Retina (tissue), 1 donor: ENCODE measurements at places on chromosomes 1 and 21.
A peak's percentile ranks its signal among the peaks of the same experiment; 100 is the strongest.

- no peak for DNase-seq
Observed at GRCh38 chr1:156703336-156703735, 2.0 kb downstream of the CRABP2 start.

DNA sequence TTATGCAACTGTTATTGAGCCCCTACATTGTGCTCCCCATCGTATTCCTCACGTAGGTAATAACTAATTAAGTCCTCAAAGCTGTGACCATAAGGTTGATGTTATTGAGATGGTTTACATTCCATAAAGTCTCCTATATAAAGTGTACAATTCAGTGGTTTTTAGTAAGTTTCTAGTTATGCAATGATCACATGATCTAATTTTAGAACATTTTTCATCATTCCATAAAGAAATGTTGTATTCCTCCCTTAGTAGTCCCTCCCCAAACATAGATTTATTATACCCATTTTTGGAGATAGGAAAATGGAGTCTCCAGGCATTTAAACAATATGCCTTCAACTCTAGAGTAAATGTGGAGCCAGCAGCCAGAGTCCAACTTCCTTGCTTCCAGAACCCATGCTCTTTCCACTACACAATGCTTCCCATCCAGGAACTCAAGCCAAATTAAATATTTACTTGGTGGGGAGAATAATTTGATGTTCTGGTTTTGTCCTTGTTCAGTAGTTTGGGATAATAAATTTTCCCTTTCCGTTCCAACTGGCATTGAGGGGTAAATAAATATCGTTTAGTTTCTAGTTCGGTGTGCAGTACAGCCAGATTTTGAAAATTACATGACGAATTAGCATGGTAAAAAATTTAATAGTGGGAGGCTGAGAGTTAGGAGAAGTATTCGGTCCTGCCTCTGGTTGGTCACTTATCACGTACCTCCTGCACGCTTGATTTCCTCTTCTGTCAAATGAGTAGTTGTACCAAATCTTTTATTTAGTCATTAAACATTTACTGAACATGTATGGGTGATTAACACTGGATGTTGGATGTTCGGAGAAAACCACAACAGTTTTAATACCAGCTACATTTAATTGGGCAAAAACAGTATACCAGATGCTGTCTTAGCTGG is 66.3 kb downstream of the CACHD1 start:
- no peak for DNase-seq

DNA sequence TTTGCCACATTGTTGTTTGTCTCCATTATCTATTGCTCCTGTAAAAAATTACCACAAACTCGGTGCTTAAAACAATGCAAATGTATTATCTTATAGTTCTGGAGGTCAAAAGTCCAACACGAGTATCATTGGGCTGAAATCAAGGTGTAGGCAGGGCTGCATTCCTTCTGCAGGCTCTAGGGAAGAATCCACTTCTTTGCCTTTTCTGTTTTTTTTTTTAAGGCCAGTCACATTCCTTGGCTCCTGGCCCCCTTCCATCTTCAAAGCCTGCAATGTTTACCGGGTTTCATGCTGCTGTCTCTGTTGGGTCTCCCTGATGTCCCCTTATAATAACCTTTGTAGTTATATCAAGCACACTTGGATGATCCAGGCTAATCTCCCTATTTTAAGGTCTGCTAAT is 212.7 kb downstream of the PTBP2 start:
- DNase-seq, result no peak

DNA sequence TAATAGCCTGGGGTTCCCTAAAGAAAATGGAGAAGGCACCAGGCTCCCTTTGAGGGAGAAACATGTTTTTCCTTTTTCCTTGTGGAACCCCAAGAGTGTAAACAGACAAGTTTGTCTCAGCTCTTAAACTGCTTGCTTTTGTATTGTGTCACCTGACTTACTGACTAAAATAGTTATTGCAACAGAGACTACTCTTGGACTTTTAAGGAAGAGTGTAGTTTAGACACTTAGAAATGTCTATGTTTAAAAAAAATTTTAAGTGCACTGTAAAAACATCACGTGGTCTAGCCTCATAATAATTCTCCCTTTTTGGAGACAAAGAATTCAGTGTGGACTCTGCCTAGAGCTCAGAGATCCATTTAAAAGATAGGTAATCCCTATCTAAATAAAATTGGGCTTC is 141.1 kb downstream of the TRIM33 start:
- DNase-seq, result no peak

DNA sequence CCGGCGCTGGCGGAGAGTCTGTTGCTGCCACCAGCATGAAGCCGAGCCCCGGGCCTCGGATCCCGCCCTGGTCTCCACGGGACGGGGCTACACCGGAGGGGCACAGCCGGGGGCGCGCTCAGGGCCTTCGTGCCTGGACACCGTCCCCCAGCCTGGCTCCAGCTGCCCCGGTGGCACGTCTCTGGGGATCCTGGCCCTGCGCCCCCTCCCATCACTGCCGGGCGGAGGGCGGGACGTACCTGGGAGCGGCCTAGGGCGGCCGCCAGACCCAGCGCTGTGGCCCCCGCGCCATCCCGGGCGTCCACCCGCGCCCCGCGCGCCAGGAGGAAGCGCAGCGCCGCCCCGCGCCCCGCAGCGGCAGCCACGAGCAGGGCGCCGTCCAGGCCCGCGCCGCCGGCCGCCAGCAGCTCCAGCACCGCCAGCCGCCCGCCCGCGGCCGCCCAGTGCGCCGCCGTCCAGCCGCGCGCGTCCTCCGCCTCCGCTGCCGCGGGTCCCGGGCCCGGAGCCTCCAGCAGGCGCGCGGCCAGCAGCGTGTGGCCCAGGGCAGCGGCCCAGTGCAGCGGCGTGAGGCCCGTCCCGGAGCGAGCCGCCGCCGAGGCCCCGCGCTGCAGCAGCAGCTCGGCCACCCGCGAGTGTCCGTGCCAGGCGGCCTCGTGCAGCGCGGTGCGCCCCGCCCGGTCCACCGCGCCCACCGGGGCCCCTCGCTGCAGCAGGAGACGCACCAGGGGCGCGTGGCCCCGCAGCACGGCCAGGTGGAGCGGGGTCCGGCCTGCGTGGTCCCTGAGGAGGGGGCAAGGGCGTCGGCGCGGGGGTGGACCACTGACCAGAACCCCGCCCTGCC is 1.0 kb downstream of the ANKRD65 start:
- DNase-seq, result peak; percentile 54

GRCh38 chr1:31736675-31737074 is 27.5 kb downstream of the ADGRB2 start:
- no peak for DNase-seq

- DNase-seq, result no peak
Observed at GRCh38 chr1:64363616-64364015, 106.3 kb upstream of the CACHD1 start.

DNA sequence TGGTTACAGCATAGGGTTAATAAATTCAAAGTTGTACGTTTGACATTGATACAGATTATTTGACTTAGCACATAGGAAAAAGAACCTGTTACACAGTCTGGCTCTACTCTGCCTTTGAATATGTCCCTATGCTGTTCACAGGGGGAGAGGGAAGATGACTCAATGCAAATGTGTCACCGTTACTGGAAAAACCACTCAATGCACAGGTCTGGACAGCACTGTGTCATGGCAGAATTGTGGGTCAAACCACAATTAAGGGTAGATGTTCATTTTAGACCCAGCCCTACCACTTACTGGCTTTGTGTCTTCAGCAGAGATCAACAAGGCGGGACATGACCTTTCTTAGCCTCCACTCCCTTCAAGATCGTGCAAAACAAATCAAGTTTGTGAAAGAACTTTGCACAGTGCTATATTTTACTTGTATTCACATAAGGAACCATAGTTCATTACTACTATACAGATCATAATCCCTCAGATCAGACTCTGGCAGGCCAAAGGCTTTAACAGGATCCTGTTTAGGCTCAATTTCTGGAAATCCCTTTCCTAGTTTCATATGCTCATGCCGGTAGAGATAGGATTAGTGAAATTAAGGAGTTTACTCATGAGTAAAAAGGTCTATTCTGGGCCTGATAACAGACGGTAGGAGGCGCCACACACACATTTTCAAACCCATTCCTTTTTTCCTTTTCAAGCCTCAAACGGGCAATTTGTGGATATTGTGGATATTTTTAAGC is 22.1 kb downstream of the EIF2D start:
- no peak for DNase-seq

DNA sequence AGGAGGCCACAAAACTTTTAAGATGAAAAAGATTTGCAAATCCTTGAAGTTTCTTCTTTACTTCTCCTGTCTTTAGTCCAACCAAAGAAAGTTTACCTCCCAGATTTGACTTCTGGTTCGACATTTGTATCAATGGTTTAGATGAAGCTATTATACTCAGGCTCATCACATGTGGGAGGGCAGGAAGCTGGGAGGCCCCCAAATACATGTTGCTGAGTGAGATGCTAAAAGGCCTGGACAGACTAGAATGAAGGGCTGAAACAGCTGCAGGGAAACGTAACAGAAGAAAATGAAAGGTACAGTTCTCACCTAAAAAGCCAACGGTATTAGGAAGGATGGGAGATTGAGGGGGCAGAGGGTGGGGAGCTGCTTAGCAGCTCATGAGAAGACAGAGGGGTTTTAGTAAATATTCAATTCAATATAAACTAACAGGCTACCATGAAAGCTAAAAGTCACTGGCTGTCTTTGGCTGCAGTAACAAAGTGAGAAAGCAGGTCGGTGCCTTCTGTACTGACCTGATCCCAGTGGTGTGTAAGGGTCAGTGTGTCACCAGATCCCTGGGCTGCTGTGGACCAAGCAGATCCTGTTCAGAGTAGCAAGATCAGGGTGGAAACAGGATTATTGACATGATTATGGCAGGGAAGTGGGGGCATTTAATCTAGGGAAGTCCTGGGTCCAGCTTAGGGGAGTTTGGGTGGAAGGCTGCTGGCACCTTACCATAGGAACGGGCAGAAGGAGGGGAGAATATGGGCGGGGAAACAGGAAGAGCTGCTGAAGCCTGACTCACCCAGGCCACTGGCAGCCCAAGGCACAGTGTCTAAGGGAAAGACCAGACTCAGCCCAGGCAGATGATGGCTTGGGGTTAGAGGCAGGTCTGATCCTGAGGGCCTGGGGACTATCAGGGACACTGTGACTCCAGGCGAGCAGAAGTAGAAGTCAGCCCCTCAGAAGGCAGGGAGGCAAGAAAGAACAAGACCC is 60.4 kb downstream of the KCNN3 start:
- no peak for DNase-seq

- peak; percentile 69 for DNase-seq
Observed at GRCh38 chr1:74689621-74690363, 16.2 kb upstream of the ERICH3 start.

DNA sequence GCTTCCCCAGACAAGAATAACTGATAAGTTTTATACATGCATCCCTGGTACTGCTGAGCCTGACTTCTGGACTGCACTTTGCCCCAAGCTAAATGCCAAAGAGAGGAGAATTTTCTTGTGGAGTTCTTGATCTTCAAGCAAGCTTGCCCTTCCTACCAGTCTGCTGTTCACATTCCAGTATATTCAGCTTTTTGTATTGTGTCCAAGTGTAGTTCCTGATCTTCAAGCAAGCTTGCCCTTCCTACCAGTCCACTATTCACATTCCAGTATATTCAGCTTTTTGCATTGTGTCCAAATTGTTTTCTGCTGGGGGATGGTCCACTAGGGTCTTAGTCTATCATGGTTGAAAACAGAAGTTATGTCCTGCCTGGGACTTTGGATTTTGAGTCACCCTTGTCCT is 894 bp upstream of the TSEN15 start:
- no peak for DNase-seq
